Ovary (tissue), 10 donors: ENCODE measurements at places on chromosomes 2 and 18. TPM values are rescaled to one million over a fixed set of nuclear protein-coding genes. Genes with fewer than 3 reads are reported as not detected.

The MFSD2B gene
- total RNA-seq, result 0.07 TPM

- no peak overlapping the region for H3K4me3 ChIP-seq
- no peaks in the 10 kb centered on the region for H3K27me3 ChIP-seq
- DNase-seq, result no peak
- no peaks in the 10 kb centered on the region for H3K4me1 ChIP-seq
- H3K36me3 ChIP-seq, result no peaks in the 10 kb centered on the region
Observed at GRCh38 chr18:72180689-72181088, 363.5 kb downstream of the CBLN2 start.

GRCh38 chr18:26556573-26556972 lies 8.2 kb upstream of the KCTD1 start:
- H3K4me3 ChIP-seq, result no peak overlapping the region
- H3K27me3 ChIP-seq, result no peaks in the 10 kb centered on the region
- peaks cover 1% of the 10 kb centered on the region for H3K4me1 ChIP-seq
- H3K36me3 ChIP-seq, result no peaks in the 10 kb centered on the region
- H3K27ac ChIP-seq, result peak overlapping the region; percentile 6
- DNase-seq, result no peak

GRCh38 chr2:145752091-145752806 lies 1232.3 kb upstream of the ZEB2 start:
- DNase-seq, result no peak
- no peaks in the 10 kb centered on the region for H3K27me3 ChIP-seq
- H3K36me3 ChIP-seq, result no peaks in the 10 kb centered on the region
- H3K4me1 ChIP-seq, result peaks cover 18% of the 10 kb centered on the region

DNA sequence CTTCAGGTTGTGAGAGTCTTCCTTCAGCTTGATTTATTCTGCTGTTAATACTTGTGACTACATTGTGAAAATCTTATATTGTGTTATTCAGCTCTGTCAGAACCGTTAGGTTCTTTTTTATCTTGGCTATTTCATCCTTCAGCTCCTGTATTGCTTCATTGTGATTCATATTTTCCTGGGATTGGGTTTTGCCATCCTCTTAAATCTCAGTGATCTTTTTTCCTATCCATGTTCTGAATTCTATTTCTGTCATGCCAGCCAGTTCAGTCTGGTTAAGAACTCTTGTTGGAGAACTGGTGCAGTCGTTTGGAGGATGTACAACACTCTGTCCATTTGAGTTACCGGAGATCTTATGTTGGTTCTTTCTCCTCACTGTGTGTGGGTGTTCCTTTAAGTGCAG lies 19.1 kb downstream of the MSTN start:
- no peak for DNase-seq
- no peaks in the 10 kb centered on the region for H3K27me3 ChIP-seq
- H3K27ac ChIP-seq, result no peak overlapping the region
- H3K4me3 ChIP-seq, result no peak overlapping the region
- H3K36me3 ChIP-seq, result no peaks in the 10 kb centered on the region
- H3K4me1 ChIP-seq, result no peaks in the 10 kb centered on the region

The CXCR4 gene
- total RNA-seq, result 2.7 TPM

GRCh38 chr2:41040782-41041520 lies 589.1 kb upstream of the SLC8A1 start:
- no peaks in the 10 kb centered on the region for H3K36me3 ChIP-seq
- no peaks in the 10 kb centered on the region for H3K4me1 ChIP-seq
- no peaks in the 10 kb centered on the region for H3K27me3 ChIP-seq
- no peak overlapping the region for H3K4me3 ChIP-seq

DNA sequence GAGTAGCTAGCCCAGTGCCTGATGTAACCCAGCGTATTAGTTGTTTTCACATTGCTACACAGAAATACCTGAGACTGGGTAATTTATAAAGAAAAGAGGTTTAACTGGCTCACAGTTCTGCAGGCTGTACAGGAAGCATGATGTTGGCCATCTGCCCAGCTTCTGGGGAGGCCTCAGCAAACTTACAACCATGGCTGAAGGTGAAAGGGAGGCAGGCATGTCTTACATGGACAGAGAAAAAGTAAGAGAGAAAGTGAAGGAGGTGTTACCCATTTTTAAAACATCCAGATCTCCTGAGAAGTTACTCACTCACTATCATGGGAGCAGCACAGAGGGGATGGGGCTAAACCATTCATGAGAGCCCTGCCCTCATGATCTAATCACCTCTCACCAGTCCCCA lies 6.1 kb upstream of the CYRIA start:
- H3K4me3 ChIP-seq, result no peak overlapping the region
- DNase-seq, result no peak
- H3K36me3 ChIP-seq, result no peaks in the 10 kb centered on the region

The NLRC4 gene
- total RNA-seq, result 0.38 TPM
